ENCODE measurements at places on chromosomes 12 and 14. TPM values are rescaled to one million over a fixed set of nuclear protein-coding genes. Genes with fewer than 3 reads are reported as not detected.

Gene ANKRD33
- not detected for total RNA-seq

Gene BRI3BP
- total RNA-seq = 5.0 TPM

DNA sequence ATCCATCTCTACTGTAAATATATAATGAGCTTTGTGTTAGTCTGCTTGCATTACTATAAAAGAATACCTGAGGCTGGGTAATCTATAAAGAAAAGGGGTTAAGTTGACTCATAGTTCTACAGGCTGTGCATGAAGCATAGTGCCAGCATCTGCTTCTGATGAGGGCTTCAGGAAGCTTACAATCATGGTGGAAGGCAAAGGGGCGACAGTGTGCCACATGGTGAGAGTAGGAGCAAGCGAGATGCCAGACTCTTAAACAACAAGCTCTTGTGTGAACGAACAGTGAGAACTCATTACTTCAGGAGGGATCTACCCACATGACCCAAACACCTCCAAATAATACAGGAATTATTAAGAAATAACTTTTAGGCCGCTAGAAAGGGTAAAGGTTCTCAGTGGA lies 28.1 kb downstream of the APOBEC1 start:
- H3K36me3 ChIP-seq = no peaks in the 10 kb centered on the region
- H3K27me3 ChIP-seq = no peaks in the 10 kb centered on the region
- no peak overlapping the region for H3K27ac ChIP-seq
- no peak for DNase-seq
- no peak overlapping the region for H3K4me3 ChIP-seq

DNA sequence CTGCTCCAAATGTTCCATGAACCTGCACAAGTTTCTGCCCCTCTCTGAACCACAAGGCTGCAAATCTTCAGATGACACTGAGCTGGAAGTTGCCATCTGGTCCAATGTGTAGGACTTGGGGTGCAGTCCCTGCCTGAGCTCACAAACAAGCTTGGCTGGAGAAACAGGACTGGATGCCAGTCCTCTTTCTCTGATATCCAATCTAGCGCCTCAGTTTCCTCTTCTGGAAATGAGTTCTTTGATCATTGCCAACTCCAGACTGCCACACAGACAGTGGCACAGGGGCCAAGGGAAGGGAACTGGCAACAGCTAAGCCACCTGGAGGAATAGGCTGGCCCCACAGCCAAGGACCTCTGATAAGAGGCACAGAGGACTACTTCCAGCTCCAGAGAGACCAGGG lies 15.5 kb downstream of the CMKLR1 start:
- no peak overlapping the region for H3K4me3 ChIP-seq
- DNase-seq = no peak
- H3K36me3 ChIP-seq = no peaks in the 10 kb centered on the region

- no peak for DNase-seq
- no peak overlapping the region for H3K27ac ChIP-seq
- no peaks in the 10 kb centered on the region for H3K27me3 ChIP-seq
- H3K4me3 ChIP-seq = no peak overlapping the region
Measured at GRCh38 chr12:103748002-103748401, 93.0 kb downstream of the NT5DC3 start.

GRCh38 chr12:108722992-108723766 lies 8.1 kb downstream of the CORO1C start:
- H3K27ac ChIP-seq = peak overlapping the region; percentile 22
- DNase-seq = no peak
- no peaks in the 10 kb centered on the region for H3K4me1 ChIP-seq
- no peaks in the 10 kb centered on the region for H3K27me3 ChIP-seq

- H3K4me1 ChIP-seq = no peaks in the 10 kb centered on the region
- no peak for DNase-seq
- no peak overlapping the region for H3K27ac ChIP-seq
- no peaks in the 10 kb centered on the region for H3K36me3 ChIP-seq
- H3K27me3 ChIP-seq = no peaks in the 10 kb centered on the region
- no peak overlapping the region for H3K4me3 ChIP-seq
Measured at GRCh38 chr12:25130741-25131188, 64.2 kb downstream of the DNAI7 start.

Gene LMNTD1
- not detected for total RNA-seq

Gene ARHGEF40
- 33.7 TPM for total RNA-seq

Gene INHBC
- not detected for total RNA-seq
